GM18507 (cell line): ENCODE measurements at places on chromosomes 3 and 15.

DNA sequence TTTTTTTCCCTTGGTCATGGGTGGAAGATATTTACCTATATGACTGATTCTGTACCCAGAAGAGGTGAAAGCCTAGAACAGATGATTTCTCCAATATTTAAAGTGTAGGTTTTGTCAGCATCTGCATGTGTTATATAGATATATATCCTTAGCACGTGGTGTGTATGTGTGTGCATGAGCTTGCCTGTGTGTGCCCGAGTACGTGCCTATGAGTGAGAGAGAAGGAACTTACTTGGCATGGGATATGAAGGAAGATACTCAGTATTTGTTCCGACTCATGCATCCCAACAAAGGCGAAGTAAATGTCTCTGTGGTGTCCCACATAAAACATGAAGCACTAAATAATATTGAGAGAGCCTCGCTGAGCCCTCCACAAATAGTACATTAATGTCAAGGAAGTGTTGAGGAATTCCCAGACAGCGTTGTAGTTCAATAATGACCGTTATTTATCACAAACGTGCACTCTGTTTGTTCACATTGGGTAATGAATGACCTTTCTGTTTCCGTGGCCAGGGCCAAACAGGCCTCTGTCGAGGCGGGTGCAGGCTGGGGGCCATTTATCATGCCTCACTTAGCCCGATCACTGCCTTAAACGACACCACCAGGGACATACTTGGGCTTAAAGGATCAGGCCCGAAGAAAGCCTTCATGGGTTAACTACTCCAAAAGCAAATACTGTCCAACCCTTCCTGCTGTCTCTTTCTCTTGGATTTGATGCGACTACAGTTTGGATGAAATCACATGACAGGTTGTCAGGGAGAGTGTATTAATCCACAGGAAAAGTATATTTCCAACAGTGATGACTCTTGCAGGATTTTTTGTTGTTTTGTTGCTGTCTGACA is 267.7 kb downstream of the PTPRG start:
- DNase-seq = no peak

DNA sequence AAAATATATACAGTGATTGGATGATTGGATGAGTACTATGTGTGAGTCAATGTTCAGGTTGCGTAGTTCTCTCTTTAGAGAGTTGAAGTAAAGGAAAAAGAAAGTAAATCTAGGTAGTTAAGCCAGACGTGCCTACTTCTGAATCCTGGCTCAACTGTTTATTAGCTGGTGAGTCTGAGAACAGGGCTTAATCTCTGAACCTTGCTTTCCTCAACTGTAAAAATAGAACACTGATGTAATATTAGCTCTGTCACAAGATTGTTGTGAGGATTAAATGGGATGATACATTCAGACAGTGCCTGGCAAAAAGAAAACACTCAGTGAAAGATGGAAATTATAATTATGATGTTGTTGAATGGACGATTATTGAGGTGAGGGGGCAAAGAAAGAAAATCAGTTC is 413.4 kb downstream of the MAGI1 start:
- no peak for DNase-seq

- DNase-seq = no peak
Measured at GRCh38 chr3:170997961-170998913, 28.3 kb downstream of the SLC2A2 start.

DNA sequence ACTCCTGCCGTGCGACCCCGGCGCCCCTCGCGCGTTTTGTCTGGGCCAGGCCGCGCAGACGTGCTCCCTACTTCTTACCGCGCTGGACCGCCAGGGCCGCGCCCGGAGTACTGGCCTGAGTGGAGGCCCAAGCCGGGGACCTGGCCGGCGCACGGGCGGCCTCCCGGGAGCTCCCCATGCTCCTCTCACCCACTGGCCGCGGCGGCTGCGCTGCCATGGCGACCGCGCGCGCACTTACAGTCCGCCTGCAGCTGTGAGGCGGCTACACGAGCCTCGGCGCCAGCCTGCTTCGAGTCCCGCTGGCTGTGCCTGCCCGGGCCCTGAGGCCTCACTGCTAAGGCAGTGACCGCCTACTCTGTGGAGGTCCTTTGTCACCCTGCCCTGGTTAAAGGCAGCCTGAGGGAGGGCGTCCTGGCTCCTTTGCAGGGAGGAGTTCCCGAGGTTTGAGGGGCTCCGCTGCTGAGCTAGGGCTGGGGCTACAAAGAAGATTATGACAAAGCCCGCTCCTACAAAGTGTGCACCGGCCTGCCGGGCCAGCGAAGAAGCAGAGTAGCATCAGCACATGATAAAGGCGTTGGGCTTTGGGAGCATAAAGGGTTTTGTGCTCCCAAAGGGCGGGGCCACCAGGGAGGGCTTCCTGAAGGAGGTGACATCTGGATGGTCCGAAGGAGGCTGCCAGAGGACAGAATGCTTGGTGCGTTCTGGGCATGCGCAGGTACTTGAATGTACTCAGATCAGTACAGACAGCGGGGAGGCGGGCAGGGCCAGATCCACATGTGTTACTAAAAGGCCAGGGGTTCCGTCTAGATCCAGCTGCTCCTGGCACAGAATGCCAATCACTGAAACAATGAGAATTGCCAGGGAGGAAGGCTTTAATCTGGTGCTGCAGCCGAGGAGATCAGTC is at the start of the genes LRRC34 and LRRIQ4:
Gene LRRC34, minus strand, starts transcription at position 573 of the 904 bp plus-strand sequence. Its CDS starts 356 bp downstream, at position 217.
Gene LRRIQ4, plus strand, starts transcription at position 539 of the 904 bp plus-strand sequence. CDS start 9,052 bp downstream, outside the sequence.
- no peak for DNase-seq

- no peak for DNase-seq
Measured at GRCh38 chr3:134378384-134378783, 4.1 kb upstream of the AMOTL2 start.

DNA sequence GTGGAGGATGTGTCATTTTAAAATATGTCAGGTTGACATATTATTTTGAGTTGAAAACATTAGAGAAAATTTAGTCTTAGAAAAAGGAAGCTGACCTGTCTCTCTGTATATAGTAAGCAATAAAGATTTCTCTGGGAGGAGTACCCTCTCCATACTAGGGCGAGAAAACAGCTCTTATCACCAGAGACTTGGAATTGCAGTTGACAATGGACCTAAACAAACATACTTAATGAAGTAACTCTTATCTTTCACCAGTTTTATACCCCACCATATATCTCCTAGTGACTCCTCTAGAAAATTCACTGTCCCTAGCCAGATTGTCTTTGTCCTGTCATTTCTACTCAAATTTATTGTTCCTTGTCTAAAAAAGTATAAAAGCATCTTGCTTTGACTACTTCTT is 7.2 kb upstream of the GATM start:
- DNase-seq = no peak

- no peak for DNase-seq
Measured at GRCh38 chr3:71803248-71803647, 18.3 kb upstream of the PROK2 start.

- DNase-seq = no peak
Measured at GRCh38 chr3:139686624-139687023, 8.9 kb upstream of the NMNAT3 start.

DNA sequence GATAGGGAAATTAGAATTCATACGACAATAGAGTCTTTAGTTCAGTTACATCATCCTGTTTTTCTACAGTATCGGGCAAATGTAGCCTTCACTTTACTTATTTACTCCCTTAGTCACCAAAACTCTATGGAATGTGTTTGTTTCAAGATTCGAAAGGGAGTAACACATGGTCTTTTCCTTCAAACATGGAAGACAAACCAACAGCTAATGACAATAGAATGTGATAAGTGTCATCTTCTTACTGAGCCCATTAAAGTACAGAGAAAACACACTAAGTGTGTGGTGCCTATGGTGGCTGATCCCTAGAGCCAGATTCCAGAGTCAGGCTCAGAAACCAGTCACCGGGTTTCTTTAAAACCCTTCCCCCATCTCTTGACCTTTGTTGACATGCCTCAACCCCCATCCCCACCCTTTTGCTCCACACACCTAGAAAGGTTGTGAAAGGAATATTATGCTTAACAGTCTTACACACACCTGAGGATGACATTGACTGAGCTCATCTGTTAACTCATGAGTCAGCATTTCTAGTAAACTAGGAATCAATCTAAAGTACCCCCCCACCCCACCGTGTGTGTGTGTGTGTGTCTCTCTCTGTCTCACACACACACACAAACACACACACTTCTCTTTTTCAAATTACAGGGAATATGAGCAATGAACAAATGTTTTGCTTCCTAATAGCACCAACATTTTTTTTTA is 549.6 kb upstream of the CCDC54 start:
- no peak for DNase-seq

DNA sequence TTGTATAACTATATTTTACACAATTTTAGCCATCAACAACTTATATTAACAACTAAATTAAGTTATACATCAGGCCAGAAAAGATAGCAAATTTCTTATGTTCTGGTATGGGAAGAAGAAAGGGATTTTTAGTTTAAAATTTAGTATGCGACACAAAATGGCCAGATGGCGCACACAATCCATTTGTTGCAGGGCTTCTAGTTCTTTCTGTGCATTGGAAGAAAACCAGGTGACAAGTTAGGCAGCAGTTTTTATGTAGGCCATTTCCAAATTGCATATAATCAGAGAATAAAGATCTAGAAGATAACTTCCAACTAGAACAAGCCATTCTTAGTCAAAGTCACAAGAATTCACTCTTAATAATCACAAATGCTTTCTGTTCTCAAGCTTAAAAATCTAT is 230.1 kb upstream of the ZNF717 start:
- no peak for DNase-seq

DNA sequence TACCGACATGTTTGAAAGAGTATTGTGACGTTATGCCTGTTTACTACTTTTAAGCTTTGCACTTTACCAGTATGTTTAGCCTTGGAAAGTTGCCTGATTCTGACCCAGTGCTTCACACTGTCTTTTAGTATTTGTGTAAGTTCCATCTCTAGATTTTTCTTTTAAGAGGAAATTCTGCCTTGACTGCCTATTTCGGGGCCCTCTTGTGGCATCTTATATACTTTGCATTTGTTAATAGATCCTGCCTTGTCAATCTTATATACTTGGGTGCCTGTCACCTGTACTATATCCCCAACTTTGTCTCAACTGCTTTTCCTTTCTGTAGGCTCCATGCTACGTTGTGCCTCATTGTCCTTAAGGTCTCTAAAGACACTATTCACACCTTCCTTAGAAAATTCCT is 244.6 kb downstream of the STXBP5L start:
- DNase-seq = no peak

DNA sequence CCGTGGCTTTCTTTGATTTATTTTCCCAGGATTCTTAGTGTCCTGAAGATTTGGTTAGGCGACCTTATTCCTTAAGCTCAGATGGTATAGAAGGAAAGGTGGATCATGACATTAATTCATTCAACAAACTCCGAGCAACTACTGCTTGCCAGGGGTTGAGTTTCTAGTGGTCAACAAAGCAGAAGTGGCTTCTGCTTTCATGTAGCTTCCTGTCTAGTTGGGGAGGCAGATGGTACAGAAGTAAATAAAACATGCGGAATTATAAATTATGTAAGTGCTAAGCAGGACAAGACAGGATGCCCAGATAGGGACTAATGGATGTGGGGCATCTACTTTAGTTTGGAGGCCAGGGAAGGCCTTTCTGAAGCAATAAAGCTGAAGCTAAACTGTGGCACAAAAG is 15.6 kb downstream of the EEFSEC start:
- no peak for DNase-seq

GRCh38 chr3:72814308-72814707 is 33.9 kb downstream of the SHQ1 start:
- no peak for DNase-seq

DNA sequence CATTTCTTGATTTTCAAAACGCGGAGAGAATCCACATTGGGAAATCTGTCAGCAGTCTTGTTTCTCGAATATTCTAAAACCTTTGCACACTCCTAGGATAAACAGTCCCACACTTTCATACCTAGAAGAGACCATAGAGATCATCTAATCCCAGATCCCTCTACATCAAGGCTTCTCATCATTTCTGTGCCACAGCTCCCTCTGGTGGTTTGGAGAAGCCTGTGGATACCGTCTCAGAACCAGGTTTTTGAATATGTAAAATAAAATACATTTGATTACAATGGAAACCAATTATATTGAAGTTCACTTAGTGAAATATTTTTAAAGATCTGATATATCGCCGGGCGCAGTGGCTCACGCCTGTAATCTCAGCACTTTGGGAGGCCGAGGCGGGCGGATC is 211.9 kb upstream of the GOLGA6L4 start:
- no peak for DNase-seq
